Activated CD8-positive, alpha-beta T cell treated with anti-CD3 and anti-CD28 coated beads for 36 hours (primary cell): ENCODE measurements at places on chromosomes 6 and 20.
A peak's percentile ranks its signal among the peaks of the same experiment; 100 is the strongest.

- no peak for DNase-seq
Measured at GRCh38 chr6:19837511-19838441, 606 bp downstream of the ID4 start.

GRCh38 chr20:1376408-1377270, 16.2 kb downstream of the FKBP1A start:
- no peak for DNase-seq

DNA sequence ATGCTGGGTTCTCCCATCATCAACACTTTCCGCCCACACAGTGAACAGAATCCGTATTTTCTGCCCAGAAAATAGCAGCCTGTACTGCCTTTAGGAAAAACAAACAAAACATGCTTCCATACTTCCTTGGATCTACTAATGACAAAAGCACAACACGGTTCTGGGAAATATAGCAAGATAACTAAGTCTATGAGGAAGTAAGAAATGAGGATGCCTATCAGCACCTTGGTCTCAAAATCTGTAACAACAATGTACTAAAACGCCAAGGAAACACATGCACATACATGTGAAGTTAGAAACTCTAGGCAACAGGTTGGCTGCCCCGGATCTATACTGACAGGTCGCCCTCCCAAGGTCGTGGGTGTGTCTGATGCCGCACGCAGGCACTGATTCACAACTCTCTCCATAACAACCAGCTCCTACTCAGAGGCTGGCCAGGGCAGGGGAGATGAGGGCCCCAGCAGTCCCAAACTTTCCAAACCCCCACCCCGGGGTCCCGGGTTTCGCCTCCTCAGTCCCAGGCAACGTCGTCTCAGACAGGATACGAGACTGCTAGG, 710 bp downstream of the BTBD9 start:
- peak; percentile 84 for DNase-seq

- no peak for DNase-seq
Measured at GRCh38 chr6:150981669-150982068, 116.2 kb downstream of the MTHFD1L start.

DNA sequence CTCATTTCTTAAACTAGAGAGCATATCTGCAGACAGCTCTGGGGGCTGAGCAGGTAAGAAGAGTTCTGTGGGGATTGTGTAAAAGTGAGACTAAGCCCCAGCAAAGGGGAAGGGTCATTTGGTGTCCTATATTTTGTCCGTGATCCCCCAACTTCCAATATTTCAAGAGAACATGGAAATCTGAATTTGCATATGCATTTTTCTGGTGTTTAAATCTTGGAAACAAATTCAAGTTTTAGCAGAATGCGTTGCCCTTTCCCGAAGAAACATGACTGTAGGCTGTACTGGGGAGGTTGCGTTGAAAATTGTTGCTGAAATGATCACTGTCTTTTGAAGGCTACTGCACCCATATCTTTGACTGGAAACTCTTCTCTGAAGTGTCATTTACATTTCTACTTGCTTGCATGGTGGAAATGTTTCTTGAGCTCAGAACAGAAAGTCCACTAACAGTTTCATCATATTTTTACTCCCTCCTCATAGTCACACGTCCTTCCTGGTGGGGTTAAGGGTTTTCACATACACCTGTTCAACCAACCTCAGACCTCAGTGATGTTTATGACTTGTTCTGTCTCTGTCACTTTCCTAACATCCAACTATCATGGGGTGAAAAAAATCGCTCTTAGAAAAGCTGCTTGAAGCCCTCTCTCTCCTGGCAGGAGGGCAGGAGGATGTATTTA, 140.3 kb downstream of the BCAS1 start:
- DNase-seq: peak; percentile 29

GRCh38 chr20:25129428-25129827, 47.5 kb upstream of the VSX1 start:
- no peak for DNase-seq

GRCh38 chr6:3368685-3369084, 88.2 kb downstream of the SLC22A23 start:
- no peak for DNase-seq

GRCh38 chr6:6861351-6861894, 246.3 kb upstream of the RREB1 start:
- no peak for DNase-seq
